ENCODE measurements at places on chromosomes 2 and 18.

DNA sequence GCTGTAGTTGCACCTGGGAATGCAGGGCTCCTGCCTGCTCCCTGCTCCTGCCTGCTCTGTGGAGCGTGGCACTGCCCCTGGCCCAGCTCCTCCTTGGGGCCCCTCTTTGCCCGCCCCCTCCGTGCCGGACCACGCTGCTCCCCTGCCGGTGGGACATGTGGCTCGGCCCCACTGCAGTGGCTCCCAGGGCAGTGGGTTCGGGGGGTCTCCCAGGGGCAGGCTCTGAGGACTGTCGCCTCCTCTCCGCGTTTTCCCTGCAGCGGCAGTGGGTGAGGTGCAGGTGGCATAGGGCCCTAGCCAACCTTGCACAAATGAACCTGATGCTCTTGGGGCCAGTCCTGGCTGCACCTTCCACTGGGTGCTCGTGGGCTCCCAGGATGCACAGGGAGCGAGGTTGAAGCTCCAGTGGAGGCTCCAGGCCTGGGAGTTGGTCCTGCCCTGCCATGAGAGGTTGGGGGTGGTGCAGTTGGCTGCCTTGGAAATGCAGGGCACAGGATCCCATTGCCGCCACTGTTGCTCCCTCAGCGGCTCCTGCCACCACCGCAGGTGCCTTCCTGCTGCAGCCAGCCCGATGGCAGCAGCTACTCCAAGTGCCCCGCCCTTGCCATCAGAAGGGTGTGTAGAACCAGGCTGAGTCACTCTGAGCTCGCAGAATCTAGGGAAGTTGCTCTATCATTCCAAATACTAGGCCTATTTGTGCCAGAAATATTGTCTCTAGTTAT, 313.1 kb upstream of the SYT4 start:
- DNase-seq, result no peak

GRCh38 chr2:26732446-26732845, 31.6 kb upstream of the SLC35F6 start:
- no peak for DNase-seq

DNA sequence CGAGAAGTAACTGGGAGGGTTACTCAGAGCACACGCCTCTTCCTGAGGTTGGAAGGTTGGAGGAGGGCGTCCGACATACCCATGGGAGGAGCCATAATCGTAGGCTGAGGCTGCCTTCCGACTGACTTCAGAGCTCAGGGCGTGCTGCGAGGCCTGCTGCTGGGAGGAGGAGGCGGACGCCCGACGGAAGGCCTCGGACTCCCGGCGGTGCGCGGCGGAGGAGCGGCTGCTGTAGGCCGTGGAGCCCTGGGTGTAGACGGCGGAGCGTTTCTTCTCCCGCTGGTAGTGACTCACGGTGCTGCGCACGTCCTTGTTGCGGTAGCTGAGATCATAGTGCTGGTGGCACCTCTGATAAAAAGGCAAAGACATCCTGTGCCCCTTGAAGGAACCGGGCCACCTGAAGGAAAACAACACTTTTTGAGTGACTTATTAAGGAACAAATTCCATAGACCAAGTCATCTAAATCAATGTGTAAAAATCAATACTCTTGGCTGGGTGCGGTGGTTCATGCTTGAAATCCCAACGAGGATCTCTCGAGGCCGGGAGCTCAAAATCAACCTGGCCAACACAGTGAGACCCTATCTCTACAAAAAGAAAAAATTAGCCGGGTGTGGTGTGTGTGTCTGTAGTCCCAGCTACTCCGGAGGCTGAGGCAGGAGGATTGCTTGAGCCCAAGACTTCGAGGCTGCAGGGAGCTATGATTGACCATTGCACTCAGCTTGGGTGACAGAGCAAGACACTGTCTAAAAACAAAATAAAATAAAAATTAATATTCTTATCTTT, 4.7 kb downstream of the MYOM1 start:
- no peak for DNase-seq

- no peak for DNase-seq
These were observed 23.1 kb upstream of the DSG3 start for GRCh38 chr18:31424383-31424988.

- no peak for DNase-seq
These were observed 235.3 kb downstream of the LRATD1 start for GRCh38 chr2:14867853-14868252.

DNA sequence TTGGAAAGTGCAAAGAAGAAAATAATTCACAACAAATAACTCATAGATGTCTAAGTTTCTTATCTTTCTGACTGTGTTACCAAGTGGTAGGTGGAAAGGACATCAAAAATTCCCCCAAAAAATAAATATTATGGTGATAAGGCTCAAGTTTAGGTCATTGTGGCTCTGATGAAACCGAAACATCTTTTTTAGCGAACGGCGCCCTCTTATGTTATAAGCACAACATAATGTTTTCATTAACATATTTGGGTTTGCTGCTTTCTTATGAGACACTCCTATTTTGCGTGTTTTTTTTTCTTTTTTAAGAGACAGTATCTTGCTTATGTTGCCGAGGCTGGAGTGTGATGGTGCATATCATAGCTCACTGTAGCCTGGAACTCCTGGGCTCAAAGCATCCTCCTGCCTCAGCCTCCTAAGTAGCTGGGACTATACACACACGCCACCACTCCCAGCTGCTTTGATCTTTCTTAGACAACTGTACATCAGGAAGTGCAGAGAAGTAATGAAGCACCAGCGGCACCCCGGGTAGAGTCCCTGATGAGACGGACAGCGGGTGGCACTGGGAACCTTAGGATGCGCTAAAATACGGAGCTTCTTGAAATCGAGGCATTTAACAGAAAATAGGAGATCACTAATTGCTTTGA, 38.5 kb upstream of the SLC35G4 start:
- no peak for DNase-seq

DNA sequence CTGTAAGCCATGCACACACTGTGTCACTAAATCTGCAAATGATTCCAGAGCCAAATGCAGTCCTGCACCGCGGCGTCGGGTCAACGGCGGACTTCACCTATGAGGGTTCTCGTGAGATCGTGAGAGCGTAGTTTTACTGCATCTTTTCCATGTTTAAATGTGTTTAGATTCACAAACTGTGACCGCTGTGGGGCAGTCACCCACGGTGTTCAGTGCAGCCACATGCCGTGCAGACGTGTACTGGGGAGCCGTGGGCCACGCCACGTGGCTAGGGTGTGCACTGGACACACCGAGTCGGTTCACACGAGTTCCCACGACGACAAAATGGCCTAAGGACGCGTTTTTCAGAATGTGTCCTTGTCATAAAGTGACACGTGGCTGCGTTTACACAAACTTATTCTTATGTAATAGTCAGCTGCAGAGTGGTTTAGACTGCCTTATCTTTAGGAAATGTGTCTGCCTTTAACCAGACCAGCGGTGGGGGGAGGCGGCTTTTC, 34.1 kb downstream of the NFATC1 start:
- no peak for DNase-seq

GRCh38 chr2:180790891-180791290, 189.5 kb upstream of the UBE2E3 start:
- DNase-seq, result no peak

GRCh38 chr2:98078701-98079100, 8.3 kb upstream of the VWA3B start:
- DNase-seq, result no peak

Data from activated gamma-delta T cell (primary cell).